ENCODE measurements at places on chromosomes 5 and 9.

GRCh38 chr9:9914174-9914573, 698.6 kb downstream of the PTPRD start:
- DNase-seq, result no peak

DNA sequence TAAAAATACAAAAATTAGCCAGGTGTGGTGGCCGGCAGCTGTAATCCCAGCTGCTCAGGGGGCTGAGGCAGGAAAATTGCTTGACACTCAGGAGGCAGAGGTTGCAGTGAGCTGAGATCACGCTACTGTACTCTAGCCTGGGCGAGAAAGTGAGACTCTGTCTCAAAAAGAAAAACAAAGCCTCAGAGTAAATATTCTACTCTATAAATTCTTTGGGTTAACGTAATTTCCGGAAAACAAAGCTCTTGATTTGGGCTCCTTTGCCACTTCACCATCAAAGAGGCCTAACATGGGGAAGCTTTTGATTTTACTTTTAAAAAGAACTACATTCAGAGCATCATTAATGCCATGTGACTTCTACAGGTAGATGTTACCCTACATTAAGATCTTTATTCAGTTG, 103.1 kb downstream of the SERINC5 start:
- no peak for DNase-seq

DNA sequence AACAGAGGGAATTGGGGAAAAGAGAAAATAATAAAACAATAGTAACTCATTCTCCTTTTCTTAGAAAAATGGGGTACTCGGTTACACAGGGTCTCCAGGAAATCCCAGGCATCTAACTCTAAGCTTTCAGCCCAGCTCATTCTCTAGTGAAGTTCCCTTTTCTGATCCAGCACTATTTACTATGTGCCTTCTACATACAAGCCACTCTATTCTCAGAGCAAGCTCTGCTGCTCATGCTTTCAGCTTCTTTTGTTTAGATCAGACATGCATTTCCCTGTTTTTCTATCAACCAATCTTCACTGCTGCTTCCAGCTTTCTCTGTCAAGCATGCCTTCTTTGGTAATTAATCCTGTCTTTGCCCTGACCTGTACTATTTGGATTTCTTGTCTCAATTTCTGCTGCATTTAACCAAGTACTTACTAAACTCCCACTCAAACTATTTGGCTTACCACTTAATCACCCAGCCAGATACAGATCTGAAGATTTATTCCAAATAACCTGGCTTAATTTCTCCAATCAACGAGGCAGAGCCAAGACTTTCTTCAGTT, 25.3 kb downstream of the OSMR start:
- no peak for DNase-seq

- no peak for DNase-seq
These were observed 53.7 kb upstream of the TEX48 start for GRCh38 chr9:114735704-114736103.

DNA sequence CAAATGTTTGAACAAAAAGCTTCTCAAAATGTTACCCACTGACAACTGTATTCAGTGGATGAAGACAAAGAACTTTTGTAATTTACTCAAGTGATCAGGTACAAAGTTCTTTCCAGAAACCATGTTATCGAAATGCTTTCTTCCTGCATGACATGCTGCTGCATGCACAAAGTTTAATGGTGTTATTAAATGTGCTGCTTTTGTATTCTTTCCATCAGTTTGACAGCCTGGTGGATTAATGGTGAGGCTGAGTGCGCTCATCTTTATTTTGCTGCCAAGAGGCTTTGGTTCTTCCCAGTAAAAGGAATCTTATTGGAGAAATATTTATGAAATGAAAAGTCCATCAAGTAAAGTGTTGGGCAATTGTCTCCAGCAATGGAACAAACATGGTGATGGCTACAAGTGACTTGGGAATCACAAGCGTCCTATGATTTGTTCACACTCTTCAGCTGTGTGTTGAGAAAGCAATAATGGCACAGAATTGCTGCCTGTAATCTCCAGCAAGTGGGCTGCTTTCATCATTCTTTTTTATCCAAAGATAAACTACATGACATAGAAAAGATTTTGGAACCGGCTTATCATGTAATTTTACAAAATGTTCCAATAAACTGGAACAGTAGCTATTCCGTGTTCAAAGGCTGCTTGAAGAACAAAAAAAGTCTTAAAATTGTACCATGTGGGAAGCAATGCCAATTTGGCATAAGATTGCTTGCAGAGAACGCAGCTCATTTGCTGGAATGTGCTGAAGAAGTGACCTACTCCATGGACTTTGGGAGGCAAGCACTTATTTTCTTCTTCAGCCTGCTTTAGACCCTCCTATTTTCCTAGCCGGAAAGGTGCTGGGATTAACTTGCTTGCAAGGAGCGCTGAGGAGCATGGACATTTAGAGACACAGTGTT, 153.1 kb downstream of the HSD17B3 start:
- no peak for DNase-seq

DNA sequence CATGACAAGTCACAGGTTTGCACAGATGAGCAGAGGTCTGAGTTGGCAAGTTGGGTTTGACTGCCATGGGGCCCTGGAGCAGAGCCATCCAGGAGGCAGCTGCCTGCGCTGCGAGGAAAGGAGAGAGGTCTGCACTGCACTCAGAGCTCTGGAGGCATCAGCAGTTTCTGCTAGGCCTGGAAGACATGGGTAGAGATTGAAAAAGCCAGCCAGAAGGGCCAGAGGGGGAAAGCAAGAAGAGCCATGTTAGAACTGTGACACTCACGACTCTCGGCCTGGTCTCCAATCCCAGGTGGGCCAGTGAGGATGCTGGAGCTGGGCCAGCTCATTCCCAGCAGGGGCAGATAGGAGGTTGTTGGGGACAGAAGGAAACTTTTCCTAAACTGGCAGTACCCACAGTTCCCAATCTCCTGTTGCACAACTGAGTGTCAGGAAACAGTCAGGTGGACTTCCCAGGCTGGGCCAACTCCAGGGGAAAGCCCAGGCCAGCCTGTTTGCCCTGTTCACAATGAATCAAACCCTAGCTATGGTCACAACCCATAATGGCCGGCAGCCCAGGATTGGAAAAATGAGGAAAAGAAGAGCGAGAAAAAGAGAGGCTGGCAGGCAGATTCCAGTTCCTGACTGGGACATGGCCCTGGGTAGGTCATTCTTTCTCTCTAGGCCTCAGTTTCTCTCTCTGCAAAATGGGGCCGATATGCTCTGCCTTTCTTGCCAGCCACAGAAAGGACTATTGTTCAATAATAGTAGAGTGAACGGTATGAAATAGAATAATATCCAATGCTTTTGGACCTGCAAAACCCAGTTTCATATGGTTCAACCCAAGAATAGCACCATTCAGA, 7.8 kb upstream of the ORM1 start:
- DNase-seq, result no peak

DNA sequence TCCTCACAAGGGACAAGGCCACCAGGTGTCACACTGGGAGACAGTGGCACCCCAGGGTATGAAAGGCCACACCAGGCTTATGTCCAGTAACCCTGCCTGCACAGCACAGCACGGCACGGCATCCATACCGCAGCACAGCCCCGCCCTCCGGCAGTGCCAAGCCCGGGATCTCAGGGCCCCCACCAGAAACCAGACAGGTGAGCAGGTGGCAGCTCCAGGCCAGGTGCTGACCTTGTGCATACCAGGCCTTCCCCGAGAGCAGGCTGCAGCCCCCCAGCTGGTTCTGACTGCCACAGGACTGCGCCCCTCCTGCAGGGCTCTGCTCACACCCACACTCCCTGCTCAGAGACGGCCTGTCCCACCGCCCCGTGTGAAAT, 56.5 kb downstream of the ADAMTS2 start:
- DNase-seq, result no peak

GRCh38 chr5:155983954-155984353, 343.0 kb upstream of the SGCD start:
- DNase-seq, result no peak

GRCh38 chr9:14173713-14174112, 140.2 kb downstream of the NFIB start:
- DNase-seq, result no peak

- no peak for DNase-seq
These were observed 433.7 kb downstream of the ARHGEF28 start for GRCh38 chr5:74059706-74060105.

GRCh38 chr9:74953235-74953751, 581 bp upstream of the C9orf40 start:
- DNase-seq, result no peak
